ENCODE measurements at places on chromosomes 12 and 14.

DNA sequence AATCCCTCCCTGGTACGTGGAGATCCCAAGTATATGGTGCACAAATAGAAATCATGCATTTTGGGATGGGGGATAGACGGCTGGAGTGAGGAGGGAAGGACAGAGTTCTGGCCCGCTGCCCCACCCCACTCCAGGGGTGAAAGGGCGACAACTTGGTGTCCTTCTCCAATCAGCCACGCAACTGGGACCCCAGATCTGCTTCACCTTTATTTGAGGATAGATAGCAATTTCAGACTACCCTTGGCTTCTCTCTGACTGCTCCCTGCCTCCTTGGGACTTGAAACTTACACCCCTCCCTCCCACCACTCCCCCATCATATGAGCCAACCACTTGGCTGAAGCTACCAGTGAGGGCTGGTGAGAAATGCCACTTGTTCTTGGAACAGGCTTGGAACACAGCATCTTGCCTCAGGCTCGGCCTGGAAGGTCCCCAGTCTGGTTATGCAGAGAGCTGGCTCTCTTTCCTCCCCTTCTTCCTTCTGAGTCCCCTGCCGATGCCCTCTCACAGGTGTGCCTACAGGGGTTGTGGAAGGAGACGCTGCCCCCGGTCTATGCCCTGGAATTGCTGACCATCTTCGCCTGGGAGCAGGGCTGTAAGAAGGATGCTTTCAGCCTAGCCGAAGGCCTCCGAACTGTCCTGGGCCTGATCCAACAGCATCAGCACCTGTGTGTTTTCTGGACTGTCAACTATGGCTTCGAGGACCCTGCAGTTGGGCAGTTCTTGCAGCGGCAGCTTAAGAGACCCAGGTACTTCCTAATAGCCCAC, 8.1 kb downstream of the OAS3 start:
- DNase-seq, result no peak

DNA sequence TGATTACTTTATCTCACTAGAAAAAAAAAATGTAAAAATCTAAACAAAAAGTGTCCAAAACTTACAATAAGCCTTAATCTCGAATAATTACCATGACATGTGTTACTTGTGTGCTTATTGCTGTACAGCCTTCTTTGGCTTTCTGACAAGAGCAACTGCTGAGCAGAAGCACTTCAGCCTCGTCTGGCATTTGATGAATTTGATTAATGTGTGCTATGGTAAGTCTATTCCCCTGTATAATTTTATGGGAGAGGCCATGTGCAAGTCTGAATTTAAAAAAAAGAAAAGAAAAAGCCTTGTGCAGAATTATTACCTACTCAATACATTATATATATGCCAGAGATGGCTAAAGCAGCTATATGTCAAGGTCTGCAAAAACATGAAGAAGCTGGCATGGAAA, 113.9 kb downstream of the AEBP2 start:
- no peak for DNase-seq

- no peak for DNase-seq
Observed at GRCh38 chr14:97442363-97442762, 645.2 kb downstream of the VRK1 start.

- no peak for DNase-seq
Observed at GRCh38 chr12:67161322-67161918, 107.7 kb upstream of the CAND1 start.

DNA sequence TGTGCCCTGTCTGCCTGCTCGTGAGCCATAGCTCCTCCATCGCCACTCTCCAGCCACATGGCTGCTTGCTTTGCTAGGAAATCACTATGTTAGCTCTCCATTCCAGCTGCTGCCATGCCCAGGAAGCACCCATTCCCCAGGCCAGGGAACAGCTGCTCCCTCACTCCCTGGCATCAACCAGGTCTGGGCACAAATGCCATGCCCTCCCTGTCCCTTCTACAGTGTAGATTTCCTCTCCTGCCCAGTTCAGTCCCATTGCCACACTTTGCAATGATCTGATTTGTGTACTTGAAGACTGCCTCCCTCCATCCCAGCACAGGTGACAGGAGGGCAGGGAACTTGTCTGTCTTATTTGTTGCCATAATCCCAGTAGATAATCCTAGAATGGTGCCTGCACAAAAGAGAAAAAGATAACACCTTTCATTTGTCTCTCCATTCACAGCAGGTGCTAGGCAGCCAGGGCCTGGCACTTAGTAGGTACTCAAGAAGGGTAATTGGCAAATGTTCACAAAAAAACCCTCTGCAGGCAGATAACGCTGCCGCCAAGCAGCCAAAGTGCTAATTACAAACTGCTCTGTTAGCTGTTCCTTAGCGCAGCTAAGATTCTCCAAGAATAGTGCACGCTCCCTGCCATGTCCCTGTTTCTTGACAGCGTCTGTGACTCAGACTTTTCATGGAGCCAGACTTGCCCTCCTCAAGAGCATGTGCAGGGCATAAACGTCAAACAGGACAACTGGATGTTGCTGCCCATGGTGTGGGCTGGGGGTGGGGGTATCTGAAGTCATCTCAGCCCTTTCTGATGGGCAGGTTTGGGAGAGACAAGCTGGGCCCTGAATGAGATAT, 69.1 kb downstream of the ARL6IP4 start:
- DNase-seq, result no peak

GRCh38 chr12:70840656-70841350, 79.7 kb downstream of the PTPRR start:
- no peak for DNase-seq

DNA sequence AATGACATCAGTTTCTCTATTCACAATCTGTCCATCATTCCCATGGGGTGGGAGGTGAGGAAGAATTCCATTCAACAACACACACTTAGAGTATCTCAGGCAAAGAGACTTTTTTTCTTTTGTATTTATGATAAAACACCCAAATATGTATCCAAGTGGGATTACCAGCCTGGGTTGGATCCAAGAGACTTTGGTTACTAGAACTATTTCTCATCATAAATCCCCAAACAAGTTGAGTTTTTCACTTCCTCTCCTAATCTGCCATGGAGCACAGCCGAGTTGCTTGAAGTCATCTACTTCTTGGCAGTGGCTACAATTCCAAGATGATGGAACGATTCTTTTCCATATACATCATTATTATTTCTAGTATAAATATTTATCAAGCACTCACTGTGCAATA, 209.2 kb upstream of the HMGA2 start:
- DNase-seq, result no peak
